Stimulated activated CD8-positive, alpha-beta memory T cell treated with anti-CD3 and anti-CD28 coated beads, Interleukin-15, amount 100 ng/mL, for 24 hours (primary cell): ENCODE measurements at places on chromosomes 7 and 10.
A peak's percentile ranks its signal among the peaks of the same experiment; 100 is the strongest.

DNA sequence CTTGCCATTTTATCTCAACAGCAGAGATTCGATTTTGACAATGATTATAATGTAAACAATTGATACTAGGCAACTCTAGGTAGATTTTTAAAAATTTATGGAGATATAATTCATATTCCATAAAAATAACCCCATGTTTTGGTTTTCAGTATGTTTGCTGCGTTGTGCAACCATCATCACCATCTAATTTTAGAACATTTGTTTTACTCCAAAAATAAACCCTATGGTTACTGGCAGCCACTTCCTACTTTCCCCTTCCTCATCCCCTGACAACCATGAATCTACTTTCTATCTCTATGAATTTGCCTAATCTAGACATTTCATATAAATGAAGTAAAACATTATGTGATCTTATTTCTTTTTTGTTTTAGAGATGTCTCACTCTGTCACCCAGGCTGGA lies 401.9 kb downstream of the THSD7A start:
- no peak for DNase-seq

GRCh38 chr7:26168458-26169023 lies 16.5 kb downstream of the NFE2L3 start:
- no peak for DNase-seq

DNA sequence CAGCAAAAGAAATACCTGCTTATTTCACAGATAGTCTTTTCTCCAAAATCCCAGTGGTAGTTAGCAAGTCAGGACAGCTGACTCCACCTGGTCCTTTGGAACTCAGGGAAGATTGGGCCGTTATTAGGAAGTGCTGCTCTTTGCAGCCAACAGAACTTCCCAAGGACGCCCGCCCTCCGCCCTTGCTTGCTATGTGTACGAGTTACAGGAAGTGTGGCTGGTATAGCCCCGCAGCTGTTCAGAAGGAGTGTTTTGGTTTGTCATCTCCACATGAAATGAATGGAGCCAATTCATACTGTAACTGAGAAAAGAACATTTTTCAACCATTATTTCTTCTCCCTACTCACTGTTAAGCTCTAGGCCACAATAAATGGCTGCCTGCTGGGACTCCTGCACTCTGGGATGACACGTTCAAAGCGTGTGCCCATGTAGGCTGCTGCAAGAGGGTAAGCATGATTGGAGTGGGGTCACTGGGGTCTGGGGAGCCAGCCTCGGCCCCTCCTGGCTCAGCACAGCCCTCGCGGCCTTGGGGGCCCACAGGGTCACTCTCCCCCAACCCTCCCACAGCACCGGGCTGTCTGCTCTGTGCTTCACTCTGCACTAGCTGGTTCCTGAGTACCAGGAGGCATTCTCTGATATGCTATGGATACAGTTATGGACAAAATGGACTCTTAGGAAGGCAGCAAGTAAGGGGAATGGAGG lies 244.0 kb downstream of the EBF3 start:
- no peak for DNase-seq

DNA sequence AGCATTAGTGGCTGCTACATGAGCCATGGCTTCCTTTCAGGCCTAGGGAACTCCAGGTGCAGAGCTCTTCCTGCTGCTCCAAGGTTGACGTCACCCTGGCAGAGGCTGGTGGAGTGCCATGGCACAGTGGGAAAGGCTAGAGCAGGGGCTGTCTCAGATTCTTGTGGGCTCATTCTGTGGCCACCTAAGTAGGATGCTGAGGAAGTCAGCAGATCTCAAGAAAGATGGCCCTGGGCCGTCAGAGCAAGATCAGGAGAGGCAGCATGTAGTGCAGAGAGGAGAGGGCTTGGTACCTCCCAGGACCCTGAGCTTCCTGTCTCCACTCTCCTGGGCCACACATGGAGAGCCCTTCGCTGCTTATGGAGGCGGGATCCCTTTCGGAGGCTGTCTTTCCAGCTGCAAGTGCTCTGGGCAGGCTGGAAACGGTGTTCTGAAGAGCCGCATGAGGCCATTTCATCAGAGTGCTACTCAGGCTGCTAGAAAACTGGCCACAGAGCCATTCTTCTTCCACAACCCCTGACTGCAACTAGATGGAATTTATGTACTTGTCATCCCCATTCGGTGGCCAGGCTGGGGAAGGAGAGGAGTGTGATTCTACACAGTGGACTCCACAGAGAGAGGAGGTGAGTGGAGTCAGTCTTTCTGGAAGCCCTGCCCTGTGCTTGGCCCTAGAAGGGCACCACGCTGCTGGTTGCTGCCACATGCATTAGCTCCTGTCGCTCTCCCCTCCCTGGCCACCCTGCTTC lies 304.2 kb downstream of the RPS24 start:
- no peak for DNase-seq

DNA sequence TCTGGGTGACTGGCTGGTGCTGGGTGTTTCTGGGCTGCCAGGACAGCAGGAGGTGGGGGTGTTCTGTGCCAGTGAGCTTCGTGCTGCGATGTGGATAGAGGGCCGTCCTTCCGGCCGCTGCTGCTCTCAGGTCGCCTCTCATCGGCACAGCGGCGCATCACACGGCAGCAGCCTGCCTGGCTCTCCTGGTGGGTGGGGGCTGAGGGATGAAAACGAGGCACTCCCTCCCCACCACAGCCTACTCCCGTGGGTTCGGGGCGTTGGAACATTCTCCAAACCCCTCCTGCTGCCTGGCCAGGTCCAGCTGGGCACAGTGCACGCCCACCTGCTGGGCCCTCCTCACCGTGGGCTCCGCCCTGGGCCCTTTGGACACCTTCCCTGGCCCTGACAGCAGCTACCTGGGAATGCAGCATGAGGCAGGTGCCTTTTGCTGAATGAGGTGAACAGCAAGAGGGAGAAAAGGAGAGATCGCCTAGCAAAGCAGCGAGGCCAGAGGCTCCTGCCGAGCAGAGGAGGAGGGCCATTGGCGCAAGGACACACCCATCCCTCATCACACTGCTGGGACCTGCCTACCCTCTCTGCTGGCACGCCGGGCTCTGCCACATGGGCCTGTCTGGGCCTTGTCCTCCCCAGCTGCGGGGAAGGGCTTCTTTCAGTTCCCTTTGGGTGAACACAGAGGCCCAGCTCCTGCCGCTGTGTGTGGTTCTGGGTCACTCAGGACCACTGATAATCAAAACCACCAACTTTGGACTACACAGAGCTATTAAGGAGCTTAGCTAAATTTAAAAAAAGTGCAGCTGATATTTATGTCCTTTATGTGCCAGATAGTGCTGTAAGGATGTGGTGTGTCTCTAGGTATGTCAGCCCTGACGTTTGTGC lies 33.4 kb downstream of the INPP5A start:
- no peak for DNase-seq

DNA sequence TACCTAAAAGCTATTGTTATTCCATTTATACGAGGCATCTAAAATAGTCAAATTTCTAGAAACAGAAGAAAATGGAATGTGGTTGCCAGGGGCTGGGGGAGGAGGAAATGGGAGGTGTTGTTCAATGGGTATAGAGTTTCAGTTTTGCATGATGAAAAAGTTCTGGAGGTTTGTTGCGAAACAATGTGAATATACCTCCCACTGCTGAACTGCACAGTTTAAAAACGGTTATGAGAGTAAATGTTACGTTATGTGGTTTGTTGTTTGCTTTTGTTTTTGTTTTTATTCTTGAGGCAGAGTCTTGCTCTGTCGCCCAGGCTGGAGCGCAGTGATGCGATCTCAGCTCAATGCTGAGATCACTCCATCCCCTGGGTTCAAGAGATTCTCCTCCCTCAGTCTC lies 64.9 kb upstream of the NRBF2 start:
- no peak for DNase-seq

GRCh38 chr10:86103391-86104101 lies 263.0 kb downstream of the GRID1 start:
- no peak for DNase-seq

GRCh38 chr10:109978481-109978880 lies 29.3 kb upstream of the ADD3 start:
- DNase-seq = peak; percentile 30

- DNase-seq = no peak
Observed at GRCh38 chr7:108809356-108809755, 239.7 kb downstream of the DNAJB9 start.

DNA sequence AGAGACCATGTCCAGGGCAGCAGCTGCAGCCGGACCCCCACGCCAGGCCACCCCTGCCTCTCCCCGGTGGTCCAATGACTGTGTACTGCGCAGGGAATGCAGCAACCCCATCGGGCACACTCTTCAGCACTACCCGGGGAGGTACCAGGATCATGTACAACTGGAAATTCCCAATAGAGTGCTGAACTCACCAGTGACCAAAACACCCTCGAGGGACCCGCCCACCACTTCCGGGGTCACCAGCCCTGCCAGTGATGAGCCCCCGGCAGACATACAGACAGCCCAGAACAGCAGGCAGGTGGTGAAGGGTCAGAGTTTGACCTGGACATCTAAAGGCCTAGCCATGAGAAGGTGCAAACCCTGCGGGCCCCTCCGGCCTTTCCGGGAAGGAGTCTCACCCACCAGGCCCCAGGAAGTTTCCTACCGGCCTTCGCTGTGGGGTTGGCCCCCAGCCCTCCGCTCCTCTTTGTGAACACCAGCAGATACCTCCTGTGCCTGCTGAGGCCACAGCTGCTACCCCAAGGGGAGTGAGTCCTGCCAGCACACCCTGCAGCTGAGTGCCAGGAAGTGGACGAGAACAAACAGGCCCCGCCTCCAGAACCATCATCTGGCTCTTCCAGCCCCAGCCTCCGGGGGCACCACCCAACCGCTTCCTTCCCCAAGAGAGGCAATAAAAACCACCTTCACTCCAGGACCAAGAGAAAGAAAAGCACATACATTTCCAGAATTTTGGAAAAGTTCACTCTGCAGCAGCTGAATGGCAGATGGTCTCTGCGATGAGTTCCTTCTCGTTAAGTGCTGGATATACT lies 5.0 kb upstream of the ANKRD61 start:
- DNase-seq = peak; percentile 24

- no peak for DNase-seq
Observed at GRCh38 chr10:5481121-5481520, 18.2 kb downstream of the CALML5 start.

DNA sequence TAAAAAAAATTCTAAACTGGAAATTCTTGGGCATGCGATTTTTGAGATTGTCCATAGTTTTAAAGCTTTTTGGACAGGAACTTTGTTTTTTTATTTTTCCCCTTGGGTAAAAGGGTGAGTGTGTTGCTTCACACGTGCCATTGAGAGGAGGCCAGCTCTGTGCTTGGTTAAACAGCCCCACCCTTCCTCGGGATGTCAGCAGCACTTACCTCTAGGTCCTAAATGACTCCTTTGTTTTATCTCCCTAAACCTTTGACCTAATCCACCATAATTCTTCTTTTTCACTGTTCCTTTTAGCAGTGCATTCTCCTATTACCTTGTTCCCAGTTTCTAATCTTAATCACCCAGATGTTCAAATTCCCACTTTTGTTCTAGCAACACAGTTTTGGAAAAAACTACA lies 83.5 kb downstream of the SEMA3D start:
- DNase-seq = no peak

GRCh38 chr7:153447011-153447410 lies 605.2 kb upstream of the DPP6 start:
- DNase-seq = no peak

DNA sequence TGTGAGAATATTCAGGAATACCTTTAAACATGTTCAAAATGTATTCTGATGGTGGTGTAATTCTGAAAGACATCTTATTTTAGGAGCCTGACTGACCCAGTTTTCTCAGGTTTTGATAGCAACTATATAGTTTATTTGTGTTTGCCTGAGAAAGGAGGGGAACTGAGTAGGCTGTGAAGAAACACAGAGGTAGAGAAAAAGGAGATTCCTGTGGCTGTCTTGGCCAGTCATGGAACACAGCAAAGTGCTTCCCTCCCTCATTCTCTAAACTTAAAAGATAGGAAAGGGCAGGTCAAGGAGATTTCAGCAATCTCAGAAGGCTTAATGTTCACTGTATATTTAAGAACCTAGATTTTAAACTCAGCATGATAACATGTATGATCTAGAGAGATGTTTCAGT lies 43.5 kb downstream of the ZMYND11 start:
- DNase-seq = no peak

DNA sequence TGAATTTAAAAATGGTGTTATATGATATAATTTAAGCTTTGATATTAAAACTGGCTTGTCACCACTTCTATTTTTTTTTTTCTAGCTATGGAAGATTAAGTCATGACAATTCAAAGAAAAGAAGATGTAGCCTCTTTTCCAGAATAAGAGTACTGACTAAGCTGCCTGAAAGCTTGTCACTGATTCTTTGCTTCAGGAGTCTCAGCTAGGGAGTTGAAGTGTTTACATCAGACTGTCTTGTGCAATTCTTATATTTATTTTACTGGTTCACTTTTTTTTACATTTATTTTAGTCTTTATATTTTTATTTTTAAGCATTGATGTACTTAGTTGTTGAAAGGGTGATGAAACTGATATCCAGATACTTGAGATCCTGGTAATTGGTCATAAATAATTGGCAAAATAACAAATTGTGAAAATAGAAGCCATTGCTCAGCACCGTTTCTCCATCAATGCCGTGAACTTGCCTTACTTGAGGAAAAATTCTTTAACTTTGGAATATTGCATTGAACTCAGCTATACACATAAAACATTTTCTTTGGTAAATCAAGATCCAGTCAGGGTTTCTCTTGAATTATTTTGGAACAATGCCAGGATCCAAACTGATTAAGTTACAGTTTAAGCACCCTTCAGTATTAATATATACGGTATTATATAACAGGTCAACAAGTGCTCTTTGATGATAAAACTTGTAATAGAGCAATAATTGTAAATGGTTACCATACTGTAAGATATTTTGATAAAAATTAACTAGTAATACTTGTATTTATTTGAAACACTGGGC lies 156.4 kb downstream of the PHTF2 start:
- no peak for DNase-seq

DNA sequence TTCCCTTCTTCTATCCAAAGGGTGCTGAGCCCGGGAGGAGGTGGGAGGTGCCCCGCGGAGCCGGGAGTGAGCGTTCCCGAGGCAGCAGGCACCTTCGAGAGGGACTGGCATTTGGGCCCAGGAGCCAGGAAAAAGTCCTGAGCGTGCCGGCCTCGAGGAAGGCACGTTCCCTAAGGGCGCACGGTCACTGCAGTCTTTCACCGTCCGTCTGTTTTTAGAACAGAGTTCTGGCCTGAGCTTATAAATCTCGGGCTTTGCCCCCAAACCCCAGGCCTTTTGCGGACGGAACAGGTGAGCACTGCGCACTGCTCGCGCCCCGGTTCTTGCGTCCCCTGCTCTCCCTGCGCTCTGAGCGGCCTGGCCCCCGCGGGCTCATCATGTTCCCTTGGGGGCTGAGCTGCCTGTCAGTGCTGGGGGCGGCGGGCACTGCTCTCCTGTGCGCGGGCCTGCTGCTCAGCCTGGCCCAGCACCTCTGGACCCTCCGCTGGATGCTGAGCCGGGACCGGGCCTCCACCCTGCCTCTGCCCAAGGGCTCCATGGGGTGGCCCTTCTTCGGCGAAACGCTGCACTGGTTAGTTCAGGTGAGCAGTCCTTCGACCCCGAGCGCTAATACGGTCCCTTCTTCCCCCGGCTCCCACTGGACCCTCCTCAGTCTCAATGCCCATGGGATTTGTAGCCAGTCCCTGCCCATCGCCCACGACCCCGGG lies 442 bp downstream of the CYP26C1 start:
- DNase-seq = no peak

GRCh38 chr10:122475100-122475499 lies 13.7 kb downstream of the HTRA1 start:
- DNase-seq = no peak

GRCh38 chr10:35637462-35637861 lies 4.6 kb downstream of the FZD8 start:
- DNase-seq = no peak
